ENCODE measurements at places on chromosomes 11 and 22.

- DNase-seq: no peak
Observed at GRCh38 chr11:69480547-69481392, 693 bp upstream of the LINC01488 start.

DNA sequence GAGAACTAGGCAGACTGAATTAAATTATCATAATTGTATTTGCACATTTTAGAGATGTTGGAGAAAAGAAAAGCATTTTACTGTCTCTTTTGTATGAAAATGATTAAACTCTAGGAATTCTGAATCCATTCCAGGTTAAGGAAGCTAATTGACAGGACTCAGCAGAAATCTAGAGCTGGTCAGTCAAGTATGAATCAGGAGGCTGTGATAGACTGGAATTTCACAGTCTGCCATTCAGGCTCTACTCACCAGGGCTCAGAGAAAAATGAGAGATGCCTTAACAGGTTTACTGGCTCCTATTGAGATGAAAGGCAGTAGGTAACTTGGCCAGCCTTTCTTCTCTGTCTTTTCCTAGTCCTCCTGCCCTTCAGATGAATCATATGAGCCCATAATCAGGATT is 693.9 kb upstream of the CHORDC1 start:
- DNase-seq: no peak

DNA sequence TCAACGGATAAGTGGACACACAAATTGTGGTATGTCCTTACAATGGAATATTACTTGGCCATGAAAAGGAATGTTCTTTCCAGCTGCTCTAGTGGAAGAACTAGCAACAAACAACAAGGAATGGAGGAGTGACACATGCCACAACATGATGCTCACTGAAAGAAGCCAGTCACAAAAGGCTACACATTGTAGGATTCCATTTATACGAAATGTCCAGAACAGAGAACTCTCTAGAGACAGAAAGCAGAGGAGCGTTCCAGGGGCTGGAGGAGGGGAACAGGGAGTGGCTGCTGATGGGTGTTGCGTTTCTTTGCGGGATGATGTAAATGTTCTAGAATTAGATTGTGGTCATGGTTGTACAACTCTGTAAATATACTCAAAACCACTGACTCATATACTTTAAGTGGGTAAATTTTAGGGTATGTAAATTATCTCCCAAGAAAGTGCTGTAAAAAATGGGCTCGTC is 32.4 kb upstream of the PDGFB start:
- no peak for DNase-seq

DNA sequence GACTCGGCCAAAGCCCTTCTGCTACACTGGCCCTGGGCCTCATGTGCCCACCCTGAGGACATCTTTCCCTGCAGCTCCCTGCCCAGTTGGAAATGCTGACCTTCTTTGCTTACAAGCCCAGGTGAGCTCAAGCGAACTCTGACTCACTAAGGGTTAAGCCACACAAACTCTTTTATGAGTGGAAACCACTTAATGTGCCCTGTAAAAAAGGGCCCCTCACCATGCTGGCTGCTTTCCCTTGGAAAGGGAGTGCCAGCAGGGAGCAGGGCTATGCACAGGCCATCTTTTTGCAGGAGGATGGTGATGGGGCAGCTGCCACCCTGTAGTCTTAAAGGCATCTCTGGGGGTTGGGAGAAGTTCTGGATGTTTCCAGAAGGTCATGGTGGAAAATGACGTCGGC is 18.7 kb downstream of the EHF start:
- DNase-seq: no peak

DNA sequence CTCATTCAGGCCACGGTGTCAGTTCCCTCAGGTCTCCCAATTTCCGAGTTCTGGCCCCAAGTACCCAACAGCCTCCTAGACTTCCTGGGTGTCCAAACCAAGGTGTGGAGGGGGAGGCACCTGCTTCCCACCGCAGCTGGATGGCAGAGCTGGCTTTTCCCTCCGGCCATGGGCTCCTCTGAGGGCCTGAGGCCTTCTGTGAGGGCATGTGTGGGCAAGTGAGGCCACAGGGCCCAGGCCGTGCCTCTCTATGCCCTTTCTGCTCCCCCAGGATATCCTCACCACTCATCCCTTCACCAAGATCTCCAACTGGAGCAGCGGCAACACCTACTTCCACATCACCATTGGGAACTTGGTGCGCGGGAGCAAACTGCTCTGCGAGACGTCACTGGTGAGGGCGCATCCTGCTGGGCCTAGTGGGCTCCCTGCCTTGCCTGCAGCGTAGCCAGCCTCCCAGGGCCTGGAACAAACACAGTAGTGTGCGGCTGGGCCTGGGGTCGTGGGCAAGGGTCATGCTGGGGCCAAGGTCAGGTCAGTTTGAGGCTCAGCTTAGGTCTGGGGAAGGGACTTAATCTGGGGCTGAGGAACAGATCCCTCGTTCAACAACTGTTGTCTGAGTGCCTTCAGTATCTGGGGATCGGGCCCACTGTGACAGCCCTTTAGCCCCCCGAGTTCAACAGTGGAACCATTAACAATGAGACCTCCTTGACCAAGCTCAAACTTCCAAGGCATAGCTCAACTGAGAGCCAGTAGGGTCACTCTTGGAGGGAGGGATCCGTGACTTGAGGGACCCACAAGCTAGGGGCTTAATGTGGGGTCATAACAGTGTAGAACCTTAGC is 85.8 kb downstream of the MYO7A start:
- DNase-seq: no peak

- no peak for DNase-seq
Observed at GRCh38 chr22:34798605-34799004, 267.4 kb upstream of the ISX start.

- DNase-seq: no peak
Observed at GRCh38 chr11:65973439-65974110, 12.0 kb downstream of the SART1 start.

DNA sequence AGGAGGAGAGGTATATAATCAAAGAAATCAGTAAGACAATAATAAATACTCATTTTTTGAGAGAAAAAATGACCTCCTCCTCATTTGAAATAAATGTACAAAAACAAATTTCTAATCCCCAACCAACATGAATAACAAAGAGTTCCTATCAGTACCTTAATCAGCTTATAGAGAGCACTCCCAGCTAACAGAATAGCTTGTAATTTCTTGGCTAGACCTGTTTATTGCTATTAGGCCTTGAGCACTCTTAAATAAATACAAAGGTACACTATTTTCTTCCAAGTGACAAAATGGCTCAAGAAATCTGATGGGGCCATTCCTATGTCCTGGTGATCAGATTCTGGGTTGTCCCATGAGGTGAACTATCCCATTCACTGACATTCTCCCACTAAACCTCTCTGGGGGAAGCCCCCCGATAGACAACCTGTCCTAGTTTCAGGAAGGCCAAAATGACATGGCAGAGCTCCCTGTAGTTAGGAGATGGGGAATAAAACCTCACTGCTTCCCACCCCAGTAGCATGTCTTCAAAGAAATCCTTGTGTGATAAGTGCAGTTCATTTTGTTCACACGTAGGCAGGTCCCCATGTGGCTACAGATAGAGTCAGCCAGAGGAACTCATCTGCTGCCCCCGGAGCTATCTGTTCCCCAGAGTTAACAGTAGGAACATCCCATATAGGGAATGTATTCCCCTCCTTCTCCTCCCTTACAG is 385.7 kb downstream of the SOX6 start:
- no peak for DNase-seq

GRCh38 chr11:93735627-93736026 is 5.7 kb downstream of the TAF1D start:
- no peak for DNase-seq
